ENCODE measurements at places on chromosomes 5 and 9. TPM values are rescaled to one million over a fixed set of nuclear protein-coding genes. Genes with fewer than 3 reads are reported as not detected.

PCDHGA10 gene
- polyA plus RNA-seq: 0.26 TPM

UBAP2 gene
- polyA plus RNA-seq: 10.3 TPM

PCYOX1L gene
- 5.8 TPM for polyA plus RNA-seq

SHOC1 gene
- 0.07 TPM for polyA plus RNA-seq

CARD6 gene
- 2.5 TPM for polyA plus RNA-seq

LHX3 gene
- not detected for polyA plus RNA-seq

PKD2L2 gene
- polyA plus RNA-seq: not detected

UNC13B gene
- 13.3 TPM for polyA plus RNA-seq

TSLP gene
- 0.23 TPM for polyA plus RNA-seq

ADAM19 gene
- 0.38 TPM for polyA plus RNA-seq

RPL7A gene
- 1,900 TPM for polyA plus RNA-seq

SPINK7 gene
- not detected for polyA plus RNA-seq

PCA3 gene
- polyA plus RNA-seq: 0.07 TPM

GCNT4 gene
- 1.7 TPM for polyA plus RNA-seq

LYRM7 gene
- 2.0 TPM for polyA plus RNA-seq

WDR5 gene
- 26.1 TPM for polyA plus RNA-seq

TMEM232 gene
- 2.3 TPM for polyA plus RNA-seq

C1QTNF3 gene
- polyA plus RNA-seq: 8.5 TPM

FBP2 gene
- 0.47 TPM for polyA plus RNA-seq

PCDHGB1 gene
- 1.1 TPM for polyA plus RNA-seq

TXNDC8 gene
- not detected for polyA plus RNA-seq

PTGR1 gene
- polyA plus RNA-seq: 14.7 TPM

SLC45A2 gene
- polyA plus RNA-seq: 0.26 TPM

MUSK gene
- not detected for polyA plus RNA-seq

TOR4A gene
- 1.4 TPM for polyA plus RNA-seq

SLC25A2 gene
- not detected for polyA plus RNA-seq

ATOSB gene
- 7.8 TPM for polyA plus RNA-seq

CDKN2A gene
- polyA plus RNA-seq: 4.3 TPM

DAPK1 gene
- polyA plus RNA-seq: 31.8 TPM

IFNA2 gene
- polyA plus RNA-seq: not detected

TCERG1 gene
- 39.3 TPM for polyA plus RNA-seq

BAAT gene
- polyA plus RNA-seq: 1.4 TPM

CER1 gene
- polyA plus RNA-seq: 0.12 TPM

PARP8 gene
- polyA plus RNA-seq: 4.7 TPM

TUBB4B gene
- 143 TPM for polyA plus RNA-seq

CDX1 gene
- polyA plus RNA-seq: not detected

LECT2 gene
- not detected for polyA plus RNA-seq

SPAG8 gene
- 3.1 TPM for polyA plus RNA-seq

TMEM174 gene
- polyA plus RNA-seq: not detected

PCDHA2 gene
- polyA plus RNA-seq: 0.19 TPM

CYLC2 gene
- not detected for polyA plus RNA-seq

HCN1 gene
- polyA plus RNA-seq: 0.12 TPM

GLE1 gene
- 11.2 TPM for polyA plus RNA-seq

TCF7 gene
- 1.9 TPM for polyA plus RNA-seq

TSSK1B gene
- polyA plus RNA-seq: 0.08 TPM

SLC34A3 gene
- polyA plus RNA-seq: 0.42 TPM

SPATA31A6 gene
- polyA plus RNA-seq: not detected

ORM2 gene
- 0.12 TPM for polyA plus RNA-seq
